ENCODE measurements at places on chromosomes 3 and 15.

DNA sequence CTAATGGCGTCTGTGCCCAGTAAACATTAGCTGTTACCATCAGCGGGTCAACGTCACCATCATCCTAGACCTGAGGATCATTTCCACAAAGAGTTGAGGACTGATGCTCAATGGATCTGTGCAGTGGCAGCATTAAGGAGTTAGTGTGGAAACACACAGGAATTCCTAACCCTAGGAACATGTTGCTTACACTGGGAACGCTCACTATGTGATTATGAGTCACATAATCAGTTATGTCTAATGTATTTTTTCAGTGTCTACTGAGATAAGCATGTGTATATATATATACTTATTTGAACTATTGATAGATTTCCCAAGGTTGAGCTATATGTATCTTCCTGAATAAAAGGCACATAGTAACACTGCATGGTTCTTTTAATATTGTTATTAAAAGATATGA is 19.0 kb downstream of the ARNT2 start:
- no peak for DNase-seq

DNA sequence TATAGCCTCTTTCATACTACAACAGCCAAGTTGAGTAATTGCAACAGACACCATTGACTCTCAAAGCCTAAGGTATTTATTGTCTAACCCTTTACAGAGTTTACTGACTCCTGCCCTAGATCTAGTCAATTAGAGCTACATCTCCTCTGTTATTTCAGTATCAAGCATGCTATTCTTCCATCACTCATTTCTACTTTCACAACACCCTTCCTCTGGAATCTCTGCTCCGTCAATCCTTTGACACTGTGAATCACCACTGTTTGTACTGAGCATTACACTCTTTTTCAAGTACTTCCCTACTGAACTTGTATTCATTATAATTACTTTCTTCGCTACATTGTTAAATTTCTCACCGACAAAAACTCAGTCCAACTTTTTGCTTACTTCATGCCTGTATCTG is 121.8 kb downstream of the ZNF609 start:
- DNase-seq, result no peak

DNA sequence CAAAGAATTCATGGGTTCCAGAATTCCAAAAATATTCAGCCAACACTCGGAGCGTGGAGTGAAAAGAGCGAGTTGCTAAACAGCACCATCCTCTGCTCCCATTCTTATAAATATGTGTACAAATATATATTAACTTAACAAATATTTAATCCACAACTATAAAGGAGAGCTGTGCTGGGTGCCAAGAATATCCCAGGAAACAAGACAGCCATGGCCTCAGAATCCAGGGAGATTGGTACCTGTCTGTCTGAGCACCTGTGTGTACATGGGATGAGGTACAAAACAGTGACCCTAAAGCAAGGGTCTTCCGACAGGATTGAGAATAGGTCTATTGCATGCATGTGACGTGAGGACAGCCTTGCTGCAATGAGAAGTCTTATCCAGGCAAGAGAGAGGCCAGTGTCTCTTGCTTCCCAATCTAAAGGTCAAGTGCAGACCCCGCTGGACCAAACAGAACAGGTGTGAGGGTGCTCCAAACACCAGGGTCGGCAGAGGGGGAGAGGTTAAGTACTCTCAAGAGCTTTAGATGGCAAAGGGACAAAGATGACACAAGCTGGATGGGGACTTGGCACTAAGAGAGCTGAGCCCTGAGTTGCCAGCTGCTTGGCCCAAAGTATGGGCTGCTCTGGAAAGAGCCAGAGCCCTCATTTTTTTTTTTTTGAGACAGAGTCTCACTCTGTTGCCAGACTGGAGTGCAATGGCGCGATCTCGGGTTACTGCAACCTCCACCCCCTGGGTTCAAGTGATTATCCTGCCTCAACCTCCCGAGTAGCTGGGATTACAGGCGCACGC is 36.2 kb downstream of the HOMER2 start:
- DNase-seq, result no peak

DNA sequence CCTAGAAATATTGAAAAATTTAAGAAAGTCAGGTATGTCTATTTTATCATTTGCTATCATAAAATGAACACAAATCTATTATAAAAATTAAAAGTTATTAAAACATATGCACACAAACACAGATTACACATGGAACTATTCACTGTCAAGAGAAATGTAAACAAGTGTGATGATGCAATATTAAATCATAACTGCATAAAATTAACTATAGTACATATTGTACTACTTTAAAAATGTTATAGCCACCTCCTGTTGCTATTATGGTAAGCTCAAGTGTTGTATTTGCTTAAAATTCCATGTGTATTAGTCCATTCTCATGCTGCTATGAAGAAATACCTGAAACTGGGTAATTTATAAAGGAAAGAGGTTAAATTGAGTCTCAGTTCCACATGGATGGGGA is 54.7 kb upstream of the CMC1 start:
- no peak for DNase-seq

DNA sequence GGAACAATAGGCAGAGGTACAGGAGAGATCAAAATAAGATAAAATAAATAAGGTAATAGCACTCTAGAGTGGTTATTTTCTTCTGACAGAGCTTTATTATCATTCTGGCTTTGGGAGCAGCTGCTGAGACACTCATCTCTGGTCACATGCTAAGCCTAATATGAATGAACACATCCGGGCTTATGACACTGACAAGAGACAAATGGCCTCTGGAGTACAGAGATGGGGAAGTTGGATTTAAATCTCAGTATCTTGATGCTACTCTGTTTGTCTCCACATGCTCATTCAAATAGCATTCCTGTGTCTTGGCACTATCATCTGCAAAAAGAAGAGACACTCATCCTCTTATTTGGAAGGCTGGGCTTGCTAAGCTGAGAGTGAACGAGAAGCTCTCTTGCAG is 55.6 kb downstream of the TMEM45A start:
- no peak for DNase-seq

DNA sequence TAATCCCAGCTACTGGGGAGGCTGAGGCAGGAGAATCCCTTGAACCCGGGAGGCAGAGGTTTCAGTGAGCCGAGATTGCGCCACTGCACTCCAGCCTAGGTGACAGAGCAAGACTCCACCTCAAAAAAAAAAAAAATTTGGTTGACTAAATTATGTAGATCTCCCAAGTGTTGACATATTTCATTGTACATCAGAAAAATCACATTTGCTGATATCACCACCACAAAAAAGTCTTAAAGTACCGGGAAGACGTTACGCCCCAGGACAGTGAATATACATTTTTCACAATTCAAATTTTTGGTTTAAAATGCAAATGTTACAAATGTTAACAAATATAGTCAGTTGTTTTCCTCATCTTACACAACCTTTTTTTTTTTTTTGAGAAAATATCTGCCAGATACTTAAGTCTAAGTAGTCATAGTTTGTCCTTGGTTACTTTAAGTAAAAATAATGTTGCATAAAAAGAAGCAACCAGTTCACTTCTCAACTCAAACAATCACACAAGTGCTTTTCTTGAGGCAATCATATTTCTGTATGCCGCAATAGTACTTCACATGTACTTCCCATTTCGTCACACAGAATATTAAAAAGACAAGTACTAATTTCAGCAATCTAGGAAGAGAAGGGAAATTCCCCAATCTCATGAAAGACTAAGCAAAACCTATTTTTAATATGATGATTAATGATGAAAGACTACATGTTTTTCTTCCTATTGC is 41.0 kb upstream of the TCF12 start:
- DNase-seq, result no peak

- peak; percentile 26 for DNase-seq
These were observed 5.8 kb upstream of the MTMR10 start for GRCh38 chr15:30997270-30997669.

GRCh38 chr3:16392717-16393116 is 120.8 kb downstream of the RFTN1 start:
- DNase-seq, result no peak

DNA sequence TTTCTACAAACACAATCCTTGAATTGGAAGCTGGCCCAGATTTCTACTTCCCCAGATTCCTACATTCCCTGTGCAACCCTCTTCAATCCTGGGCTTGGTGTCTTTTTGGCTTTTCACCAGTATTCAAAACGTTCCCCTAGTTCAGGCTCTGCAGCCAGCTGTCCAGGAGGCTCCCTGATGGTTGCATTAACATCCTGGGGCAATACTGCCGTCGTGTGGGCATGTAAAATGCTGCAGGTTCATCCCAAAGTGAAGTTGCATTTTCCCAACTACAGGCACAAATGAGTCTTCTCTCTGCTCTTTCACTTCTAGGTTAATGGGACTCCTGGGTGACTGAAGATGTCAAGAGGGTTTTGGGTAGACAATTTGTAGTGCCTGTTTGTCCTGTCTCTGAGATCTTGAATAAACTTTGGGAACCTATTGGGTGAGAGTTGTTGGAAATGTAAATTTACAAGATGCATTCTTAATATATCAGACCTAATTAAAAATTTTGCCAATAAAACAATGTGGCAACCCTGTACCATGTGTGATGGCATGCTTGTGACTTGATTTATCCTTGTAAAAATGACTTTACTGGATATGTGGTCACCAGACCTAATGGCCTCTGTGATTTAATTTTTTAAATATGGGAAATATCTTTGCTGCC is 28.6 kb downstream of the SOX14 start:
- no peak for DNase-seq

- DNase-seq, result no peak
These were observed 140.1 kb upstream of the IL12A start for GRCh38 chr3:159848348-159849118.

DNA sequence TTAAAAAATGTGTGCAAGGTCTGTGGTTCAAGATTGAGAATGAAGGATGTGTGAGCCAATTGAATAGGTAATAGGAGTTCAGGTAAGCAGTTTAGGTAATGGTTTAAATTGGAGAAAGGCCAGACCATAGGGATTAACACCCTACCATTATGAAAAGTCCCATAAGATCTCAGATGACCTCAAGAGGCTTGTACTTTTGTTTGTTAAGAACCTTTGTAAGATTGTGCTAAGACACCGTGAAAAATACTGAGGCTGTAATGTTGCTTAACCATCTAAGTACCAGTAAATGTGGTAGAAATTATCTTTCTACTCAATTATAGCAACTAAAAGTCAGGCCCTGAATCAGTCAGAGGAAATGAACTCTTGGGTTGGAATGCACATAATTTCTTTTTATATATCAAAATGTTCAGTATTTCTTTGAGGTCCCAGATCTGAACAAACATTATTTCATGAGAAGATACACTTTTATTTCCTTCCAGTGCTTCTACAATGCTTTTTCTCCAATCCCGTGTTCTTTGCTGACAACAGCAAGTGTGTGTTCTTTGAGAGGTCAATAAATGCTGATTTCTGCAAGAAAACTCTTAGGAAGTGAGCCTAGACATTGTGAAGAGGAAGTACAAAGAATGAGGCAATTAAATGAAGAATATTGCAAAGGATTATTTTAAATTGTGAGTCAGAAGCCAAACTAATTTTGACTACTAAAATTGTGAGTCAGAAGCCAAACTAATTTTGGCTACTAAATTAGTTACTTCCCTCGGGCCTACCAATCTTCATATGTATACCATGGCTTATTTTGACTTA is 66.4 kb downstream of the TCF12 start:
- no peak for DNase-seq

- DNase-seq, result no peak
These were observed 141.7 kb downstream of the FBLN2 start for GRCh38 chr3:13690636-13691035.

GRCh38 chr15:44682211-44682610 is 18.7 kb upstream of the SPG11 start:
- DNase-seq, result no peak

- DNase-seq, result peak; percentile 73
These were observed 43.5 kb upstream of the BDH1 start for GRCh38 chr3:197599089-197599765.

DNA sequence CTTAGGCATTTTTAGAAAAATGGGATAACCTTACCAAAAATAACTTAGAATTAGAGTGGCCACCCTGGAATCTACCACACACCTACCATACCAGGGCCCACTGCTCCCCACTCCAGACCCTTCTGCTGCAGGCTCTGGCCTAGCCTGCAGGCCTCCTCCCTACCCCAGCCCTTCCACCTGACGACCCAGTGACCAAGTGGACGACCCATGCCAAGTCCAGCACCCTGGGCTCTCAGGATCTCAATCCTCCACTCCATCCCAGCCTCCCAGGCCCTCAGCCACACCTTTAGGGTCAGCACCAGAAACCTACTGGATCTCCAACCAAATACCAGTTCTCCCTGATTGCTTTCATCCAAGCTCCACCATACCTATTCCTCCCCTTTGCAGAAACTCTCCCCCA is 145.8 kb downstream of the TPRA1 start:
- DNase-seq, result no peak

- DNase-seq, result no peak
These were observed 291.0 kb upstream of the TGFBR2 start for GRCh38 chr3:30315447-30315846.

GRCh38 chr15:88262064-88262463 is 5.5 kb upstream of the NTRK3 start:
- no peak for DNase-seq

- DNase-seq, result no peak
These were observed 311.6 kb upstream of the GRM7 start for GRCh38 chr3:6549296-6549695.

DNA sequence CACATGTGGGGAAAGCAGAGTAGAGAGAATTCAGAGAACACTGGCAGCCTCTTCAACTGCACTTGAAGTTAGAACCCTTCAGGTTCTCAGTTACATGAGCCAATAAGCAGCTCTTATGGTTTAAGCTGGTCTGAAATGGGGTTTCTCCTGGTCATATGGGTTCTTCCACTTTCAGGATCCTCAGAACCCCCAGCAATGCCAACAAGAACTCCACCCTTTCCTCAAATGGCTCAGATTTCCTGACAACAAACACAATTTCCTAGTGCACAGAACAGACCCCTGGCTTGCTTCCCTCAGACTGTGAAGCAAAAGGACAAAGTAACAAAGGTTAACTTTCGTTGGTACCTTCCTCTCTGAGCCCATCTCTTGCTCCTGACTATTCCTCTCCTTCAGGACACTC is 23.9 kb upstream of the FRMD4B start:
- no peak for DNase-seq

DNA sequence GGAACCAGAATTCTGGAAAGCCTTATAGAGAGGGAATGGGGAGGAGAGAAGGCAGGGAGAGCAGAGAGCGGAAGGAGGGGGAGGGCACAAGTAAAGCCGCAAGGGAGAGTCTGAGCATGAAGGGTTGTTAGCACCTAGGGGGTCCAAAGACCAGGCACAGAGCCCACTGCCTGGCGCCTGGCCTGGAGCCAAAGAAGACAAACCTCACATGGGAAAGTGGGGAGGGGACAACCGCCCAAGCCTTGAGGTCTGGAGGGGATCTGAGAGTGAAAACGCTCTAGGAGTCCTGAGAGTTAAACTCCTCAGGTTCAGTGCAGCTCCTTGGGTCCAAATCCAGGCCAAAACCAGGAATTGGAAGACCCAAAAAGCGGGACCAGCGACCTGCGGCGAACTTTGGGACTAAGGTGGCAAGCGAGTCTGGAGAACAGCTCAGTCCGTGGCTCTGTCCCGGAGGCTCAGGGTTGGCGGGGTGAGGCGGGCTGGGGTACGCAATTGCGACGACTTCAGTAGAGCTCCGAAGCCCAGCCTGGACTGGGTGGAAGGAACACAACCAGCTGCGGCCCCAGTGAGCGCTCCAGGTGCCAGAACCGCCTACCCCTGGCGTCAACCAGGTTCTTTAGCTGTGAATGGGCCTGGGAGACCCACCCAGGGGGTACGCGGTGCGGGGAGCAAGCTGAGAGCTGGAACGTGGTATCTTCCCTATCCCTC is 807 bp upstream of the INAFM2 start:
- no peak for DNase-seq

- peak; percentile 74 for DNase-seq
These were observed 6.5 kb downstream of the TPM1 start for GRCh38 chr15:63048776-63049665.
